ENCODE measurements at places on chromosomes 13 and 19.

- no peak for DNase-seq
Observed at GRCh38 chr13:110424569-110425443, 117.7 kb downstream of the COL4A2 start.

DNA sequence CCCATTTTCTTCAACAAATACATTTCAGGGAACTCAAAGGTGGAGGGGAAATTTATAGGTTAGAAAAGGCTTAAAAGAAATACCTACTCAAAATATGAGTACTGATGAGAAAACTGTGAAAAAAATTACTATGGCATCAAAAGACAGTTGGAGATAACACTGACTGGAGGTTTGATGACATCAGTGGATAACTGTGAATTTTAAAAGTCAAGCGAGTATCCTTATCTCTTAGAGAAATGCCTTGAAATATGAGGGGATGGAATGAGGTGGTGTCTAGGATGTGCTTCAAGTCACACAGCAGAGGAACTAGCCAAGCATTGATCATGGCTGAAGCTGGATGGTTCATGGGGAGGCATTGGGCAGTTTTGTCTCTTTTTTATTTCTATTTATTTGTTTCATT is 27.2 kb upstream of the SLC15A1 start:
- DNase-seq, result no peak

GRCh38 chr13:28601581-28601980 is 57.3 kb upstream of the POMP start:
- no peak for DNase-seq

DNA sequence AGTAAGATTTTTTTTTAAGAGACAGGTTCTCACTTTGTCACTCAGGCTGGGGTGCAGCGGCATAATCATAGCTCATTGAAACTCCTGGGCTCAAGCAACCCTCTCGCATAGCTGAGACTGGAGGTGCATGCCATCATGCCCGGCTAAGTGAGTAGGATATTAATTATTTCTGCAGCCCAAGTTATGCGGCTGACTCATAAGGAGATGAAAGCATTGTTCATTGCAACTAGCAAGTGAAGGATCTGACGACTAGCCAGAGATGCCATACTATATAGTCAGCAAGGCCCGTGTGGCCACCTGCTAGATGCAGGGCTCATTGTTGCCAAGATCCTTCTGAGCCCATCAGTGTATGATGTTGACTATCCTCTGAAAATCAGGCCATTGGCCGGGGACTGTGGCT is 45.2 kb downstream of the ABCC4 start:
- DNase-seq, result no peak

GRCh38 chr19:42281146-42281826 is 12.2 kb downstream of the CIC start:
- DNase-seq, result no peak

GRCh38 chr19:8517551-8518442 is 3.8 kb upstream of the ZNF414 start:
- DNase-seq, result no peak

GRCh38 chr19:44635581-44636438 is 7.9 kb upstream of the PVR start:
- DNase-seq, result no peak

DNA sequence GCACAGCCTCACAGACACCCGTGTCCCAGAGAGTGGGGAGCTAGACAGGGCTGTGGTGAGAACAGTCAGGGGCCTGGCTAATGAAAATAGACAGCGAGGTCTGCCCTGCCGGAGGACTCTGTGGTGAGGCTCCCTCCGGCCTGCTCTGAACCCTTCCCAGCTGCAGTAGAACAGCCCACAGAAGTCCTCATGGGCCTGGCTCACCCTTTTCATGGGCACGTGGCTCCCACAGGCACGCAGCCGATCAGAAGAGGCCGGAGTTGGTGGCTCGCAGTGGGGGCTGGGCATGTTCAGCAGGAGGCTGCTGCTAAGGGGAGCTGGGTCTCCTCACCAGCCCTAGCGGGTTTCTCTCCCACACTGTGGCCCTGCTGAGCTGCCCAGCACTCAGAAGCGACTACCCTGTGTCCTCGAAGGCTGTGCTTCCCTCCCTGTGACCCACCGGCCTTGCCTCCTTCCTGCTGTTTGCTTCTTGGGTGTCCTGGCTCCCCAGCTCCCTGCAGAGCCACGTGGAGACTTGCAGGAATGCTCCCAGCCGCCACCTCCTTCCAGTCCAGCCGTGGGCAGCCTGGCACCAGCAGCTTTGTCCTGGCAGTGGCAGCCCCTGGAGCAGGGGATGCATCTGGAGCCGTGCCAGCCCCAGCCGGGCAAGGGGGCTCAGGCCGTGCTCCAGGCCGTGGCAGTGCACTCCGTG is 138.7 kb downstream of the KDM4B start:
- no peak for DNase-seq
